Germinal center (tissue), 1 donor: ENCODE measurements at places on chromosomes 6 and 20.

DNA sequence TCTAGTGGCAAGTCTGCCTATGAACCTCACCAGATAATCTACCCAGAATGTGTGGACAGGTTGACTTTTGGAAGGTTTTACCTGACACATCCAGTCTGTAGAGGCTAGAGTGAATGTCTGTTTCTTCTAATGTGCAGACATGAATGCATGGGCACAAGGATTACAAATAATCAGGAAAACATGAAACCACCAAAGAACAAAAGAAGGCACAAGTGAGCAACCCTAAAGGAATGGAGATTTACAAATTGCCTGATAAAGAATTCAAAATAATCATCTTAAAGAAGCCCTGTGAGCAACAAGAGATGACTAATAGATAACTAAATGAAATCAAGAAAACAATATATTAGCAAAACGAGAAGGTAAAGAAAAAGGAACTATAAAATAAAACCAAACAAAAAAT, 876.1 kb upstream of the ADGRB3 start:
- no peak for DNase-seq

DNA sequence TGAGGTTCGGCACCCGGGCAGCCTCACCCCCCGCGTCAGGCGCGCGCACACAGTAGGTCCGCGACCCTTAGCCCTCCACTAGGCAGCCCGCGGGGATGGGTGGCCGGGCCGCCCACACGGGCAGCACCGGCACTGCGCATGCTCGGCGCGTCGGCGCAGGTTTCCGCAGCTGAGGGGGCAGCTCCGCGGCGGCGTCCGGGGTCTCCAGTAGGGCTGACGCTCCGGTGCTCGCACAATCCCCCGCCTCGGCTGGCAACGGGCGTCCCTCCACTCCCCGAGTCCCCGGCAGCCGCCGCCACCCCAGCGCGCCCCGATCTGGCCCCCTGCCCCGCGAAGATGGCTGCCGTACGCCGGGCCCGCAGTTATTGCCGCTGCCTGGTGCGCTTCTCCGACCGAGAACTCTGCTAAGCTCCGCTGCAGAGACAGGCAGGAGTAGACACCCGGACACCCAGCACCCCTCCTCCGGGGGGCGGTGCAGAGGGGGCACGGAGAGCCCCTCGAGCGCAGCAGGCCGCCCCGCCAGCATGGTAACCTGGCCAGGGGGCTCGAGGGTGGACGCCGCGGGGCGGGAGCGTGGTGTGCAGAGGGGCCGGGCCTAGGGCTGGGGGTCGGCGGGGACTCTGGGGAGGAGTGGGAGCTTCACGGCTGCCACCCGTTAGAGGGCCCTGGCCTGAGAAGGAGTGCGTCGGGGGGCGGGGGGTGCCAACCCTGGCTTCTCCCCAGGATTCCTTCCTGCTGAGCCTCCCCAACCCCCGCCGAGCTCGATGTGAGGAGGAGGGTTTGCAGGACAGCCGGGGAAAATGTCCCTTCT, at the start of gene FBXO9:
FBXO9 (plus strand) TSS at position 139 of the 811 bp plus-strand sequence; CDS start at position 525, 386 bp downstream.
- peak; percentile 85 for DNase-seq

DNA sequence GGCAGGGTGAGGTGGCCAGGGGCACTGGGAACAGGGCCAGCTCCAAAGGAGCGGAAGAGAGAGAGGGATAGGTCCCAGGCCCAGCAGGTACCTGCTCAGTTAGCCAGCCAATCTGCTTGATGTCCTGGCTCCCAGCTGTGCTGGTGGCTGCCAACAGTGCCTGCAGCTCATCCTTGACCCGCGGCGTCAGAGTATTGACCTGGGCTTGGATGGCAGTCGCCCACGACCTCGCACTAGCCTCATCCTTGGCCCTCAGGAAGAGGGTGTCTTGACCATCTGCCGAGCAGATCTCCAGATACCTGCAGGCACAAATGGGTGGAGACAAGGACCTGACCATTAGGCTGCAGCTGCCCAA, 11.1 kb upstream of the CDK5RAP1 start:
- no peak for DNase-seq

DNA sequence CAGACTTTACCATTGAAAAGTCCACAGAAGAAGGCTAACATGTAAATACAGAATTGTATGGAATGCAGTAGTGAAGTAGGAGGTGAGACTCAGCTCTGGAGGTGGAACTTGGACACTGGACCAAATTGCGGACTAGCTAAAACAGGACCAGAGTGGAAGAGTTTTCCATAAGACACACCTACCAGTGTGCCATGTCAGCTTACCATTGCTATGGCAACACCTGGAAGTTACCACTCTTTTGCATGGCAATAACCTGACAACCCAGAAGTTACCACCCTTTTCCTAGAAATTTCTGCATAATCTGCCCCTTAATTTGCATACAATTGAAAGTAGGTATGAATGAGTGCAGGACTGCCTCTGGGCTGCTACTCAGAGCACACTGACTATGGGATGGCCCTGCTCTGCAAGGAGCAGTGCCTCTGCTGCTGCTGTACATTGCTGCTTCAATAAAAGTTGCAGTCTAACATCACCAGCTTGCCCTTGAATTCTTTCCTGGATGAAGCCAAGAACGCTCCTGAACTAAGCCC, 569.6 kb upstream of the FLRT3 start:
- no peak for DNase-seq

DNA sequence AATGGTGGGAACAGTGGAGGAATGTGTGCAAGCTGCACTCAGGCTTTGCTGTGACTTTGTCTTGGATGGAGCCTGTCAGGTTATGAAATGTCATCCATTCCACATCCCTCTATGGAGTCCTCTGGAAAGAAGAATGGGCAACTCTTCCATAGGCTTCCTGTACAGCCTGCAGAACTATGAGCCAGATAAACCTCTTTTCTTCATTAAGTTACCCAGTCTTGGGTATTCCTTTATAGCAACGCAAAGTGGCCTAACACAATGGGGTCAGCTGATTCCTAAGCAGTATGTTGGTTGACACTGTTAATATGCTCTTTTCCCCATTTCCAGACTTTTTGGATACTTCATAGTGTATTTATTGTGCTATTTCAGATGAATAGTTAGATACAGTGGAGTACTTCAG, 75.8 kb upstream of the IYD start:
- DNase-seq, result no peak

- no peak for DNase-seq
These were observed 43.1 kb downstream of the ERMARD start for GRCh38 chr6:169794317-169795055.

GRCh38 chr6:121951918-121952379, 447.5 kb upstream of the HSF2 start:
- no peak for DNase-seq

GRCh38 chr6:145749632-145750031, 14.3 kb upstream of the EPM2A start:
- DNase-seq, result no peak

GRCh38 chr6:108531332-108531731, 29.4 kb upstream of the FOXO3 start:
- DNase-seq, result no peak
